ENCODE measurements at places on chromosomes 13 and 19.

- peak; percentile 80 for DNase-seq
These were observed at the start of gene ZNF564 for GRCh38 chr19:12551060-12551832. Gene ZNF564 (minus strand): TSS chr19:12551482. CDS start chr19:12551332, 150 bp downstream.

- no peak for DNase-seq
These were observed 714.0 kb downstream of the DIAPH3 start for GRCh38 chr13:59449750-59450149.

DNA sequence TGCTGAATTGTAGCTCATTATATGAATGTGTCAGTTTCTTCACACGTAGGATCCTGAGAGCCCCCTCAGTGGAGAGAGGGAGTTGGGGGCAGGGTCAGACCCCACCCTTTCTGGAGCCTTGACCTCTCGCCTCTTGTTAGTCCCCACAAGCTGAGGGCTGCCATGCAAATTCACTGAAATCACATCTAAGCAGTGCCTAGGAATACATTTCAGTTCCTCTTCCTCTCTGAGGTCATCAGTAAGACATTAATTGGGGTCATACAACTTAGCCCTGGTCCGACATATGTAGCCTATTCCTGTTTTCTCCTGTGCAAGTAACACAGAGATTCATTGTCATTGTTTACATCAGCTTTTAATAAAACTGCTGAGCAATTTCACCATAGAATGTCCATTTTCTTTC lies 30.0 kb downstream of the MYO9B start:
- no peak for DNase-seq

DNA sequence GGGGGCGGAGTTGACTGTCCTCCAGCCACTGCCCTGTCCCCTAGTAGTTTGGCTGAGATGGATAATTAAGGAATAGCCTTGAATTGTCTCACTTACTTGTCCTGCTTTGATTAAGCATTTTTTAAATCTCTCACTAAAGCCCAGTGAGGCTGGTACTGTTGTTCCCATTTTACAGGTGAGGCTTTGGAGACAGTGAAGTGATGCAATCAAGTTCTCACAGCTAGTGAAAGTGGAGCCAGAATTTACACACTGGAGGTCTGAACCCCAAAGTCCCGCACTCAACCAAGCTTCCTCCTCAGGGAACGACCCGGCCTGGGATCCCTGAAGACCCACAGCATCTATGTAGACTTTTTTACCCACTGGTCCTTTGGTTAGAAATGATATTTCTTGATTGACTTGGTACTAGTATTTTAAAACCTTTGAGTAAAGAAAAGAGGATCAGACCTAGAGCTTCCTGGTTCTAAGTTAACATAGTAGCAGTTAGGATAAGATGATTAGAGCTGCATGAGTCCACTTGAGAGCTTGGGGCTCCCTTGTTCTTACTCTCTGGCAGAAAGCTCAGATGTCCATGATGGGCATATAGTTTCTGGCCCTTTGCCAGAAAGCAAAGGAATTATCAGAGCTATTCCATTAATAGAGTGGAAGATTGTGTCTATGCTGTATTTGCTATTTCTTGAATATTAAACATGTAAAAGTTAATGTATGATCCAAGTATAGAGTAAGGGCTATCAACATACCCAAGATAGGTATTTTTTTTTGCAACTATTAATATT lies 154.3 kb downstream of the LMO7 start:
- no peak for DNase-seq

- no peak for DNase-seq
These were observed 21.1 kb downstream of the PROSER1 start for GRCh38 chr13:39016787-39017186.

GRCh38 chr19:57245959-57246358 lies 5.5 kb downstream of the ZNF805 start:
- DNase-seq: no peak

- no peak for DNase-seq
These were observed 9.0 kb downstream of the SIGLEC5 start for GRCh38 chr19:51621178-51621577.

DNA sequence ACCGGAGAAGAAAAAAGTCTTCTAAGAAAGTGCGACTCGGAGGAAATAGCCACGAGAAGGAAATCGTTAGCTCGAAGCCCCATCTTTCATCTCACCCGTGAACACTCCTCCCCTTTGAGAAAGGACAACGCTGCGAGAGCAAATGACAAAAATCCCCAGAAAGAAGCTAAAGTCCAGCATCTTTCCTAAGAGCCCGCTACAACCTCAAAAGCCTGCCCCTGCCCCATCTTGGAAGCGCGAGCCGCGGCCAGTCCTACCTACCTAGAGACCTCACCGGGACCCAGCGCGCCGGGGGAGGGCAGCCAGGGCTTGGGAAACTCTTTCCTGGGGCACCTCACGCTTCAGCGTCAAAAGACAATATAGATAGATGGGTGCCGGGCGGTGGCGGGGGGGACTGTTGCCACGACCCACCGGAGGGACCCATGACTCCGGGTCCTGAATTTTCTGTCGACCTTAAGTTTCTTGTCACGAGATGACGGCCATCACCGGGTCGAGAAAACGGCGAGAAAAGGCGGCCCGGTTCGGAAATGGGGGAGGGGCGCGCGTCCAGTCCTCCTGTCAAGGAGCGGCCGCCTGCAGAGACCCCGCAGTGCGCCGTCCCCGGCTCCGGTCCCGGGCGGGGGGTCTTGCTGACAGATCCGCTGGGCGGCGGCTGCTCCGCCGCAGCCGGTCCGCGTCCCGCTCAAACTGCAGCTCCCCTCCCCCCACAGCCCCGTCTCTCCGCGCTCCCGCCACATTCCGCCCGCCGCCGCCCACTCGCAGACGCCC lies 65.9 kb downstream of the KCNRG start:
- peak; percentile 48 for DNase-seq

GRCh38 chr13:66974889-66975288 lies 255.2 kb downstream of the PCDH9 start:
- no peak for DNase-seq

DNA sequence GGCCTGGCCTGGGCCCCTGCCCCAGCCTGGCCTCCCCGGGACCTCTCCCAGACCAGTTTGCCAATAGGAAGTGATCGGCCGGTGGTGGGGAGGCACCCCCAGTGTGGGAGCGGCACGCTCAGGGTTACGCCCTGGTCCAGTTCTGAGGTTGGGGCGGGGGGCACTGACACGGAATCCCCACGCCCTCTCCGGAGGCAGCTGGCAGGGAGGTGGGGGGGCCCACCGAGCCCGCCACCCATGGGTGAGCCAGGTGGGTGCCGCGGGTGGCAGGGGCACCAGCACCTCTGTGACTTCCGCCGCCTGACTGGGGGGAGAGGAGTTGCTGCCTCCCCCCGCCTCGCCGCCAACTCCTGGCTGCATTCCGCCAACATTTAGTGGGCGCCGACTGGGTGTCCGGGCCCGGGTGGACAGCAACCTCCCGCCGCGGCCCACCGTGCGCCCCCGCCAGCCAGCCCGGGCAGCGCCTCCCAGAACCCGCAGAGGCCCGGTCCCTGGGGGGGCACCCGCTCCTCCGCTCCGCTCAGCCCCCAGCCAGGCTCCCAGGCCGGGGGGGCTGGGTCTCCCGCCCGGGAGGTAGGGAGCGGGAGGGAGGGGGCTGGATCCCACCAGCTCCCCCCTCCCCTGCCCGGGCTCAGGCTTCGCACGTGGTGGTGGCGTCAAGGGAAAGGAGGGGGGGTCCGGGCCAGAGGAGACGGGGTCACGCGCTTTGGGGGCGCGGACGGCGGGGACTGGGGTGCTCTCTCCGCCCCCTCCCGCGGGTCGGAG lies 2.0 kb downstream of the ZBTB7A start:
- no peak for DNase-seq

GRCh38 chr13:35956074-35956473 lies 175.1 kb downstream of the DCLK1 start:
- no peak for DNase-seq

- DNase-seq: no peak
These were observed 215.2 kb downstream of the NBEA start for GRCh38 chr13:35157143-35157755.

GRCh38 chr19:19489804-19490204 lies 25.5 kb downstream of the TSSK6 start:
- DNase-seq: no peak

- DNase-seq: no peak
These were observed 74.1 kb downstream of the ABCC4 start for GRCh38 chr13:95226932-95227695.

DNA sequence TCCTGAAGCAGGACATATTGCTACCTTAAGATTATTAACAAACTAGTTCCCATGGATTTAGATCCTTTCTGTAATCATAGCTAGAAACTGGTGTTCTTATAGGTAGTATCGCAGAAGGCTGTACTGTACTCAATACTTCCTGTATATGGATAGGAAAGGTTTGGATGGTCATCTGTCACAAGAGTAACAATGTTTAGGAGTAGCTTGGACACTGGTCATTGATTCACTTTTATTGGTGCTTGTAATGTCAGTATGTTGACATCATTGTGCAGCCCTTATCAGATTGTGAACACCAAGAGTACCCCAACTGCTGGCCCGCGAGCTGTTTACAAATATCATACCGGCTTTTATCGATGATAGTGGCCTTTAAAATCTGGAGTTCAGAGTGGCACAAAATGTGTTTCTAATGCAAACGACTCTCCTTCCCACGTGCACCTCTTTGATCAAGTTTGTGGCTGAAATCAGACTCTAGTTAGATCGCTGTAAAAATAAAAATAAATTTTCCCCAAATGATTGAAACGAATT lies 605 bp upstream of the CDK8 start:
- no peak for DNase-seq

GRCh38 chr19:45913874-45914830 lies at the start of gene NANOS2:
Gene NANOS2 (minus strand): TSS chr19:45914778. CDS start chr19:45914693, 85 bp downstream.
- DNase-seq: no peak

- no peak for DNase-seq
These were observed 1189.2 kb downstream of the EFNB2 start for GRCh38 chr13:105346141-105346775.

DNA sequence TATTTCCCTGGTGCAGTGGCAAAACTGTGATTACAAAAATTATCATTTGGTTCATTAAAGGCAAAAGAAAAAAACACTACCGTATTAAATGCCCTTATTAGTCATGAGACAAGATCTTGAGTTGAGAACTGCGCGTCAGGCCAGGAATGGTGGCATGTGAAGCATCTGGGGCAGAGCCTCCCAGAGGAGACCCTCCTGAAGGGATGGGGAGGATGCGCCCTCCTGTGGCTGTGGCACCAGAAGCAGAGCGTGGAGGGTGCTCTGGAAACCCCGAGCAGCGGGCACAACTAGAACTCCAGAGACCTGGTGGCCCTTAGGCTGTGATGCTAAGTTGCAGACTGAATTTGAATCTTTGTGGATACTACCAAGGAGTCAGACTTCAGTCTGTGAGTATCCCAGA lies 11.5 kb downstream of the CUL4A start:
- DNase-seq: no peak

- no peak for DNase-seq
These were observed 514 bp downstream of the PCID2 start for GRCh38 chr13:113207890-113208420.

- DNase-seq: no peak
These were observed 344.1 kb upstream of the TMTC4 start for GRCh38 chr13:101018720-101019119.

GRCh38 chr13:66365101-66365500 lies 865.0 kb downstream of the PCDH9 start:
- DNase-seq: no peak

DNA sequence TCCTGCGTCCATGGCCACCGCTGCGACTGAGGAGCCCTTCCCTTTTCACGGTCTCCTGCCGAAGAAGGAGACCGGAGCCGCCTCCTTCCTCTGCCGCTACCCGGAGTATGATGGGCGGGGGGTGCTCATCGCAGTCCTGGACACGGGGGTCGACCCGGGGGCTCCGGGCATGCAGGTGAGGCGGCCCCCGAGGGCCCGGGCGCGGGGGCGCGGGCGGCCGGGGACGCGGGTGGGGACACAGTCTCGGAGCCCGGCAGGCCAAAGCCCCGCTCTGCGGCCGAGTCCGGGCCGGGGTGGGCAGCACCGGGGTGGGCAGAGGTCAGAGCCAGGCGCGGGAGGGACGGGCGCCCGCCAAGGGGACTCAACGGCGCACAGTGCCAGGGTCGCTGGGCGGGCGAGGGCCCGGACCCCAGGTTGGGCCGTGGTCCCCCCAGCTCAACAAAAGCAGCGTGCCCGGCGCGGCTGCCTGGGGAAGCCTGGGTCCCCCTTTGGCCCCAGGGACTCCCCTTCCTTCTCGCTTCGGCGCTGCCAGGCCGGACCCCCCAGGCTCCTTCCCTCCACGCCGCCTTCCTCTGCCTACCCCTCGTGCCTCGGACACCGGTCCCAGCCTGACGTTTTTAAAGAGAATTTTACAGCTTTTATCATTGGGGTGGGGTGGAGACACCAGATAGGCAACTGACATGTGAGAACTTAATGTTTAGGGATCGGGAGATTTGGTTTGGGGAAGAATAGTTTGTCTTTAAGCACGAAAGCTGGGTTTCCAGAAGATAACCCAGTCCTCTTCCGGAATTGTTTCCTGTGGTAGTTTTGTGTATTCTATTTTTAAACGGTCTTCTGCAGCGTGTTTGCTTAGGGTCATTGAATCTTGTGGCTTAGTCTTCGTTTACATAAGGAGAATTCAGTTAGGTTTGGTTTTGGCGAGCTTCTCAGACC lies 509 bp downstream of the TPP2 start:
- peak; percentile 15 for DNase-seq

- no peak for DNase-seq
These were observed 4.8 kb downstream of the MEGF8 start for GRCh38 chr19:42330241-42330711.

DNA sequence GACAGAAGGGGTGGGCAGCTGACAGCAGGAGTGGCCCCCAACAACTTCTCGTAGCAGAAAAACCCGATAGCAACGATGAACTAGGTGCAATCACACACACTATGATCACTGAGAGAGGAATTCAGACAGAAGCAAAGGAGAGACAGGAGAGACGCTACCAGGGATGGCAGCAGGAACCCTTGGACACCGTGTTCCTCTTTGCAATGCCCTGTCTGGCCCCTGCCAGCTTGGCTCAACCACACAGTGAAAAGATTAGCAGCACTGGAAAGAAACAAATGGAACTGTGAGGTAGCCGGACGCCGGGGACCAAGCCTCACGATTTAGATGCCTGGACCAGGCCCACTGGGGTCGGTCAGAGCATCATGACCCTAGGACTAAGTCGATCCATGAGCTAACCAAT lies 23.6 kb downstream of the DCAF15 start:
- DNase-seq: no peak

DNA sequence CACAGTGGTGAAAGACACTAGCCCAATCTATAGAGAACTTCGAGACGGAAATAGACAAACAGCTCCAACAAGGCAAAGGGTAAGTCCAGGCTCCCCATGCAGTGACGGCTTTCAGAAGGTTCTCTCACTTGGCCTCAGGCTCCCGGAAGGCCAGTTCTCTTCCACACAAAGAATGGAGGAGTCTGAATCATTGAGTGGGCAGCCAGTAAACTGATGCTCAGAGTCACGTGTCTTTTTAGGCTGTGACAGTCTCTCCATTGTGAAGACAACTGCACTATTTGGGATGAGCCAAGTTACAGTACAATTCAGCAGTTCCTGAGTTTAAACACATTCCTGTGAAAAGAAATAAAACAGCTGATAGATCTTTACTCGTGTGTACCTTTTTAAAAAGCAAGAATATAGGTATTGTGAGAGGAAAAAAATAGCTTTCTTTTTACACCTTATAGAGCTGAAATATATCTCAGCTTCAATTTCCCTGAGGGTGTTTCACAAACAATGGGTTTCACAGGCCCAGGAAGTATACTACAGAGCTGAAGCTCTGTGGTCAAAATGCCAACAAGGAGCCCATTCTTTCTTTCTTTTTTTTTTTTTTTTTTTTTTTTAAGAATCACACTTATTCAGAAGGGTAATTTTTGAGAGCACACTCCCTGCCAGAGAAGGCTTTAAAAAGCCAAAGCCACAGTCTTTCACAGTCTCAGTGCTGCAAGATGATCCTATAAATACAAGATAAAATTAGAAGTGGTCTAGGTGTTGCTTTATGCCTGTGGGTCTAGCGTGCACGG lies 135.1 kb downstream of the FREM2 start:
- no peak for DNase-seq
